ENCODE measurements at places on chromosomes 7 and 10.

DNA sequence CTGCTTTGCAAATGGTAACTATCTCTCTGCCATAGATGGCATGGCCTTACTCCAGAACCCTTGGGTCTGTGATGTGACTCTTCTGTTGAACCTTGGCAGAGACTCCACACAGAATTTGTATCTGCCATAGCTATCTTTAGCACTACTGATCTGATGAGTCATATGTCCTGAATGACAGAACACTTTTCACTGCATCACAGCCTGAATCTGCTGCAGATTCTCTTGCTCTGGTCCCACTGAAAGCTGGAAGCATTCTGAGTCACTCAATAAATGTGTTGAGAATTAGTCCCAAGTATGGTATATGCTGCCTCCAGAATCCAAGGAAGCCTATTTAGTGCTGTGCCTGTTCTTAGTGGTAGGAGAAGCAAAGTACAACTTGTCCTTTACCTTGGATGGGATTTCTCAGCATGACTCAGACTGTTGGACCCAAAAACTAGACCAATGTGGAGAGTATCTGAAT, 39.5 kb upstream of the ANKRD1 start:
- no peak overlapping the region for H3K27ac ChIP-seq
- DNase-seq = no peak
- no peaks in the 10 kb centered on the region for H3K4me1 ChIP-seq

- no peak for DNase-seq
- H3K27ac ChIP-seq = no peak overlapping the region
- H3K4me3 ChIP-seq = no peak overlapping the region
- no peaks in the 10 kb centered on the region for H3K27me3 ChIP-seq
- no peaks in the 10 kb centered on the region for H3K36me3 ChIP-seq
Observed at GRCh38 chr10:19119191-19119590, 70.6 kb downstream of the MALRD1 start.

DNA sequence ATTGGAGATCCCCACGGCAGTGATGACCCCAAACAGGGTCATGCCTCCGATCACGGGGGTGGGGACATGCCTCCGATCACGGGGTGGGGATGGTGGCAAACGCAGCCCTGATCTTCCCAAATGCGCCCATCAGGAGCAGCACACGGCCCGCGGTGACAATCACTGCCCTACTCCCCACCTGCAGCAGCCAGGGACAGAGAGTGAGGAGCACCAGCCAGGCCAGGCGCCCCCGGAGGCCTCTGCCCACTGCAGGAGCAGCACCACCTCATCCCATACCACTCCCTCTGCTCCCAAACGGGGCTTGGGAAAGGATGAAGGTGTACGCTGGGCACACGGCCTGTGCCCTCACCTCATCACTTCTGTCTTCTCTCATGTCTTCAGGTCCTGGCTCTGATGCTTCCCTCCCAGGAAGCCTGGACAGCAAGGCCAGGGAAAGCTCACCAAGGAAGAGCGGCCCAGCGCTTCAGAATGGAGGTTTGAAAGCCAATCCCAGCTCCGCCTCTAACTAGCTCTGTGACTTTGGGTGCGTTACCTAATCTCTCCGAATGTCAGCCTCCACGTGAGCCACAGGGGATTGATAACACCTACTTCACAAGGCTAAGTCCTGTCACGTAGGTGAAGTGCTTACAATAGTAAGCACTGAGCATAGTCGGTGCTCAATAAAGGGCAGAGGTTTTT, 37.1 kb downstream of the STRA8 start:
- H3K36me3 ChIP-seq = no peaks in the 10 kb centered on the region
- no peaks in the 10 kb centered on the region for H3K27me3 ChIP-seq
- no peaks in the 10 kb centered on the region for H3K4me1 ChIP-seq
- no peak overlapping the region for H3K27ac ChIP-seq
- DNase-seq = no peak
- H3K4me3 ChIP-seq = no peak overlapping the region

GRCh38 chr10:114087255-114087654, 43.6 kb downstream of the ADRB1 start:
- H3K36me3 ChIP-seq = no peaks in the 10 kb centered on the region
- H3K4me3 ChIP-seq = no peak overlapping the region
- DNase-seq = no peak
- H3K4me1 ChIP-seq = no peaks in the 10 kb centered on the region
- no peak overlapping the region for H3K27ac ChIP-seq

- H3K36me3 ChIP-seq = peaks cover 25% of the 10 kb centered on the region
- no peaks in the 10 kb centered on the region for H3K27me3 ChIP-seq
- peaks cover 7% of the 10 kb centered on the region for H3K4me1 ChIP-seq
- H3K27ac ChIP-seq = peak overlapping the region; percentile 73
- peak overlapping the region; percentile 88 for H3K4me3 ChIP-seq
Observed at GRCh38 chr7:6705959-6706665, 635 bp downstream of the ZNF12 start.

- H3K36me3 ChIP-seq = no peaks in the 10 kb centered on the region
- H3K27ac ChIP-seq = peak overlapping the region; percentile 36
- no peaks in the 10 kb centered on the region for H3K4me1 ChIP-seq
- DNase-seq = no peak
Observed at GRCh38 chr7:123500878-123501489, 33.4 kb downstream of the IQUB start.

- H3K36me3 ChIP-seq = no peaks in the 10 kb centered on the region
- H3K27ac ChIP-seq = no peak overlapping the region
- no peaks in the 10 kb centered on the region for H3K27me3 ChIP-seq
- no peak for DNase-seq
- H3K4me3 ChIP-seq = no peak overlapping the region
Observed at GRCh38 chr10:90269699-90270098, 568.3 kb downstream of the KIF20B start.

GRCh38 chr7:101817471-101818286, at the start of gene CUX1:
CUX1 (plus strand) TSS chr7:101817626; CDS start chr7:101817640, 14 bp downstream.
- H3K36me3 ChIP-seq = no peaks in the 10 kb centered on the region
- DNase-seq = no peak
- peaks cover 17% of the 10 kb centered on the region for H3K4me1 ChIP-seq
- peaks cover 8% of the 10 kb centered on the region for H3K27me3 ChIP-seq

DNA sequence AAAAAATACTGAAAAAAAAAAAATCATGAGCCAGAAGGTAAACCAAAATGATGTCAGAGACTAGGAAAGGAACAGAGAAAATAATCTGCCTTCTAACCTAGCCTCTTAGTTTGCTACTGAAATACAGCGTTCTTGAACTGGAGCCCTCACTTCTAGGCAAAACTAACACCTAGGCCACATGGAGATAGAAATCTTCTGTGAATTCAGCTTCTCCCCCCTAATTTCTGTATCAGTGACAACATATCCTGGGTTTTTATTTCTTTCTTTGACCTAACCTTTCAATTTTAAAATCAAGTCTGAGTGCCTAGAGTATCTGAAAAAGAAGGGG, 100.1 kb upstream of the GLCCI1 start:
- H3K27me3 ChIP-seq = no peaks in the 10 kb centered on the region
- H3K4me3 ChIP-seq = no peak overlapping the region
- no peak overlapping the region for H3K27ac ChIP-seq
- no peaks in the 10 kb centered on the region for H3K36me3 ChIP-seq
- no peak for DNase-seq
- peaks cover 3% of the 10 kb centered on the region for H3K4me1 ChIP-seq

DNA sequence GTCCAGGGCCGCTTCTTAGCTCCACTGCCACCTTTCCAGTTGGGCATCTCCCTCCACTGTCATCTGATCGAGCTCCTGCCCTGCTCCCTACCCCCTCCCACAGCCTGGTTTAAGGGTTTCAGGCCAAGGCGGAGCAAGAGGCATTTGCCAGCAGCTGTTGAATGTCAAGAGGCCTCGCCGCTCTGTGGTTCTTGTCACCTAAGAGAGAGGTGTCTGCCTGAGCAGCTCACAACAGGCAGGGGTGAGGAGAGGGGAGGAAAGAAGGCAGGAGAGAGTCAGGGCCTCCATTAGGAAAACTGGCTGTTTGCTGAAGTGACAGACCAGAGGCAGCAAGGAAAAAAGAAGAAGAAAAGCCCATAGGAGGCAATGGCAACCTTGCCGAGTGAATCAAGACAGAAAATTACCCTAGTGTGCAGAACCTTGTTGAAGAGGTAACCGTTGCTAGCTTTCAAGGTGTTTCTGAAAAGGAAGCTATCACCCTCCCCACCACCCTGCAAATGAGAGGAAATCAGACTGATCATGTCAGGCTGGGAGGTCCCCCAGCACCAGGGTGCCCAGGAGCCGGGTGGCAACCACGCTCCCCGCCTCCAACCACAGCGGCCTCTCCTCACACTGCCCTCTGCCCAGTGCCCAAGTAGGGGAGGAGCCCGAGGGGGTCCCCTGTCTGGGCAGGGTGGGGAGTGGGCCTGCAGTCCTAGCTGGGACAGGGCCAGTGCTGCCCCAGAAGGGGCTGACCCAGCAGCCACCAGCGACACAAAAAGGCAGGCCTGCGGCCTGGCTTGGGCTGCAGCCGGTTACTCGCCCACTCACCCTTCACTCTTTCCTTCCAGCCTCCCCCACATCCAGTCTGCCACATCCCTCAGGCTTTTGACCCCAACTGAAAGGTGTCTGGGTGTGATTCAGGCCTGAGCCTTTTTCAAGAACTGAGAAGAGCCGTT, 7.1 kb downstream of the GATA3 start:
- H3K27ac ChIP-seq = no peak overlapping the region
- H3K36me3 ChIP-seq = peaks cover 3% of the 10 kb centered on the region
- DNase-seq = no peak
- peaks cover 9% of the 10 kb centered on the region for H3K4me1 ChIP-seq
- H3K27me3 ChIP-seq = peaks cover 93% of the 10 kb centered on the region

GRCh38 chr7:156234666-156235494, 405.7 kb upstream of the RNF32 start:
- peaks cover 13% of the 10 kb centered on the region for H3K4me1 ChIP-seq
- no peak for DNase-seq
- no peaks in the 10 kb centered on the region for H3K36me3 ChIP-seq

GRCh38 chr10:23294638-23295247, 49.9 kb downstream of the C10orf67 start:
- no peaks in the 10 kb centered on the region for H3K36me3 ChIP-seq
- H3K4me1 ChIP-seq = peaks cover 4% of the 10 kb centered on the region
- DNase-seq = no peak

DNA sequence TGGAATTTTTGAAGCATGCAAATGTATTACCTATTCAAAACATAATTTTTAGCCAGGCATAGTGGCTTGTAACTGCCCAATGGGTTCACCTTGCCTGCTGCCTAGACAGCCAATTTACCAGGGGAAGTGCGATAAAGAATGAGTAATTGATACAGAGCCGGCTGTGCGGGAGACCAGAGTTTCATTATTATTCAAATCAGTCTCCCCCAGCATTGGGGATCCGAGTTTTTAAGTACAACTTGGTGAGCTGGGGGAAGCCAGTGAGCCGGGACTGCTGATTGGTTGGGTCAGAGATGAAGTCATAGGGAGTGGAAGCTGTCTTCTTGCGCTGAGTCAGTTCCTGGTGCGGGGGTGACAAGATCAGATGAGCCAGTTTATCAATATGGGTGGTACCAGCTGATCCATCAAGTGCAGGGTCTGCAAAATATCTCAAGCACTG, 29.1 kb upstream of the NRBF2 start:
- H3K36me3 ChIP-seq = no peaks in the 10 kb centered on the region
- no peaks in the 10 kb centered on the region for H3K27me3 ChIP-seq
- DNase-seq = no peak

GRCh38 chr10:119241066-119241465, 33.7 kb downstream of the GRK5 start:
- no peaks in the 10 kb centered on the region for H3K27me3 ChIP-seq
- H3K4me1 ChIP-seq = peaks cover 11% of the 10 kb centered on the region
- H3K36me3 ChIP-seq = no peaks in the 10 kb centered on the region
- no peak overlapping the region for H3K4me3 ChIP-seq
- no peak for DNase-seq
- H3K27ac ChIP-seq = no peak overlapping the region

DNA sequence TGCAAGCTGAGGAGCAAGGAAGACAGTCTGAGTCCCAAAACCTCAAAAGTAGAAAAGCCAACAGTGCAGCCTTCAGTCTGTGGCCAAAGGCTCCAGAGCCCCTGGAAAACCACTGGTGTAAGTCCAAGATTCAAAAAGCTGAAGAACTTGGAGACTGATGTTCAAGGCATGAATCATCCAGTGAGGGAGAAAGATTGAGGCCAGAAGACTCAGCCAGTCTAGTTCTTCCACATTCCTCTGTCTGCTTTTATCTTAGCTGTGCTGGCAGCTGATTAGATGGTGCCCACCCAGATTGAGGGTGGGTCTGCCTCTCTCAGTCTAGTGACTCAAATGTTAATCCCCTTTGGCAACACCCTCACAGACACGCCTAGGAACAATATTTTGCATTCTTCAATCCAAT, 20.1 kb upstream of the MDFIC start:
- no peak overlapping the region for H3K27ac ChIP-seq
- DNase-seq = no peak
- H3K4me3 ChIP-seq = no peak overlapping the region

DNA sequence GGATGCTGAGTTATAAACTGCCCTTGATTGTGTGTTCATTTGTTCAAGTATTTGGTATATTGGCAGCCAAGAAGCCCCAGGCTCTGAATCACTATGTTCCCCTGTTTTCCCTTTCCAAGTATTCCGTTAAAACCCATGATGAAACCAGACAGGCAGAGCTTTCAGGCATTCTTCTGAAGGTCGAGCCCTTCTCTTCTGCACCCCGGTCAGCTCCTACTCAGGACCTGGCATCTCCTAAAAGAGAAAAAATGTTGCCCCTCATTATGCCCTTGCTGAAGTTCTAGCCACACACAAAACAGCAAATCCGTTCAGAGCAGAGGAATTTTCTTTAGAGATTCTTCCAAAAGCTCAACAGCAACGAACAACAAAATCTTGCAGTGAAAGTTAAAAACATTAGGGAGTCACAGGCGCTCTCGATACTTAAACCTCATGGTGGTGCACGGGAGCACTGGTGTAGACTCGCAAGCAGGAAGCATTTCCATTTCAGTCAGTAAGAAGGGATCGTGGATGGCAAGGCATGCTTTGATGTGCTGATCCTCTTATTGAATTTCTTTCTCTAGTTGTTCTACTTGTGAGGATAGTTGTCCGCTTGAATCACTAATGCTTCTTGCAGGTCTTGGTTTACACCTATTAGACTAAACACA, 264.9 kb downstream of the SKIDA1 start:
- H3K4me3 ChIP-seq = no peak overlapping the region
- no peaks in the 10 kb centered on the region for H3K27me3 ChIP-seq
- H3K4me1 ChIP-seq = peaks cover 29% of the 10 kb centered on the region
- H3K27ac ChIP-seq = peak overlapping the region; percentile 41

DNA sequence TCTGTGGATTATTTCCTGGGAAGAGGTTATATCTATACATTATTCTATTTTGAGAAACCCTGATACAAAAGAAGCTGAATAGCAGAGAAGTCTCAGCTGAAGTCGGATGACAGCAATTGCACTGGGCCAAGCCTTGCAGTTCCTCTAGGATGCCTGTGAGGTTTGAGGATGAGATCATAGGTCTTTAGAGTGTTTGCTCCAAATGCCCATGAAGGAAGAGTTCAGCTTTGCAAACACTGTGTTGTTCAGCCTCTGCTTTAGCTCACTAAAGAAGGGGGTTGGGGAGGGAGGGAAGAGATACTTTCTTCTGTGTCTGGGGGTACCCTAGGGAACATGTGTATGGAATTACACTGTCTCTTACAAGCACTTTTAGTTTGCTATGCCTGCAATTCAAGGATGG, 282.5 kb upstream of the NRP1 start:
- no peaks in the 10 kb centered on the region for H3K27me3 ChIP-seq
- no peak overlapping the region for H3K27ac ChIP-seq
- H3K4me1 ChIP-seq = peaks cover 3% of the 10 kb centered on the region
- H3K36me3 ChIP-seq = no peaks in the 10 kb centered on the region
- H3K4me3 ChIP-seq = no peak overlapping the region

GRCh38 chr10:86706977-86707376, 38.7 kb downstream of the LDB3 start:
- H3K27me3 ChIP-seq = no peaks in the 10 kb centered on the region
- peaks cover 20% of the 10 kb centered on the region for H3K4me1 ChIP-seq
- no peak overlapping the region for H3K4me3 ChIP-seq
- no peak for DNase-seq
- H3K36me3 ChIP-seq = peaks cover 2% of the 10 kb centered on the region

GRCh38 chr7:107902381-107902780, 11.4 kb downstream of the DLD start:
- H3K36me3 ChIP-seq = peaks cover 2% of the 10 kb centered on the region
- H3K4me1 ChIP-seq = no peaks in the 10 kb centered on the region
- DNase-seq = no peak
- H3K4me3 ChIP-seq = no peak overlapping the region
